ENCODE measurements at places on chromosomes 2 and 18.

GRCh38 chr18:74799542-74799941 lies 201.9 kb downstream of the ZNF407 start:
- DNase-seq, result no peak

- no peak for DNase-seq
Observed at GRCh38 chr18:23824669-23825068, 135.4 kb downstream of the LAMA3 start.

DNA sequence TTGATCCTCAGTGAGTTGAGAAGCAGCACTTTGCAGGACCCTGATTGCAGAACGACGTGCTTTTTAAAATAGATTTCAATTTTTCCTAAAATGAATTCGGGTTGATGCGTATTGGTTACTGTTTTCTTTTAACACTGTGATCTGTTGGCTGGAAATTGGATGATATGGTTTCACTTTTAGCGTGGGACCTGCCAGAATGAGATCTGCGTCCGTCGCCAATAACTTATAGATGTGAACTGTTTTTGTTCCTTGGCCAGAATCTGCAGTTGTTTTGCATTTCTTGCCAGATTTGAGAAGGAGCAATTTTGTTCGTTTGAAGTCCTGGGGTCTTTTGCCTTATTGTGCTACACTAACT lies 703 bp downstream of the UGGT1 start:
- DNase-seq, result peak; percentile 52

DNA sequence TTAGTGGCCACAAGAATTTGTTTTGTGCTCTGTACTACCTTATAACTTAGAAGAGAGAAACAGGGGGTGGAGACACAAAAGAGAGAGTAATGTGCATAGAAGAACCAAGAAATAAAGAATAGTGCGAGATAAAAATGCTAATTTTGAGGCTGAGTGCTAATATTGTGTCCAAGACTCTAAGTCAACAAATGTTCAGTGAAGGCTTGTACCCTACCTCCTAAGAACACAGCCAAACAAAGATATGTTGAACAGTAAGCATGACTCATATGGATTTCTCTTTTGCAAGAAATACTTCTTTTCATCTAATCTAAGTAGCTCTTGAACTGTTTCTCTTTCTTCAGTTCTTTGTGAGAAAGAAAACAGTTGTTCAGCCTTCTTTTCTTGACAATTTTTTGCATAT lies 45.2 kb downstream of the GAREM1 start:
- DNase-seq, result no peak

DNA sequence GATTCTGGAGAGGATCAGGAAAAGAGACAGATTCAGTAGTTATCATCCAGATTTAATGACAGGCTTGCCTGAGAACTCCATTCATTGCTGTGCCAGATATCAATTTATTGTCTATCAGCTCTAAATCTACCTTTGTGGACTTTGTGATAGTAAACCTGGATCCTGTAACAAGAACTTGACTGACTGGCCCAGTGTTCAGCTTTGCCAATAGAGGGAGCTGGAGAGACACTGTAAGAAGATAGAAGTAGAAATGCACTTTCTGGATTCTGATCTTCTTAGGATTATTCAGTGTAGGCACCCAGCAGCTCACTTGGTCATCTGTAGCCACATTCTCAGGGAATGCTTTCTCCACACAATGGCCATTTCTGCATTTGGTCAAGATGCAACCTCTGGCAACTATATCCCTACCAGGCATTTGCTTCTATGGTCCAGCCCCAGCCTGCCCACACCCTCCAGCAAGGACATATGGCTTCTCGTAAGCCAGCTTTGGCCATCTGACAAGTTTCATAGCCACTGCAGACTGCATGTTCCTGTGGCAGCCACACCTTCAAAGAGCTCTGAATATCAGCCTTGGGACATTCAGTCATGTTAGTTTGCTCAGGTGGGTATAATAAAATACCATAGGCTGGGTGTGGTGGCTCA lies 6.1 kb upstream of the SERPINB8 start:
- DNase-seq, result no peak

DNA sequence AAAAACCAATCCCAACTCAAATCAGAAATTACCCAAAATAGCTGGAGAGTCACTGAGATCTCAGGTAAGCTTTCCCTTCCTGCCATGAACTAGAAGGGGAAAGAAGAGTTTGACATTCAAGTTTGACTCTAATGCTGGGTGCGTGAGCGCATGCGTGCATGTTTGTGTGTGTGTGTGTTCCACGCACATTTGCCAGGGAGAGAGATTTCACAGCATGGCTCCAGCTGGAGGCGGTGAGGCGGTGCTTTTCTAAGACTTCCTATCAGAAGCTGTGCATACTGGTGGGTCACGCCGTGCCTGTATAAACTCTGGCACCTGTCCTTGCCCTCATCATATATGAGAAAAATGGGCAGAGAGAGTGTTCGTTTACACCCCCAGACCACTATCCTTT lies 116.2 kb downstream of the MSH2 start:
- no peak for DNase-seq

- no peak for DNase-seq
Observed at GRCh38 chr2:108106731-108107130, 120.4 kb downstream of the SLC5A7 start.

DNA sequence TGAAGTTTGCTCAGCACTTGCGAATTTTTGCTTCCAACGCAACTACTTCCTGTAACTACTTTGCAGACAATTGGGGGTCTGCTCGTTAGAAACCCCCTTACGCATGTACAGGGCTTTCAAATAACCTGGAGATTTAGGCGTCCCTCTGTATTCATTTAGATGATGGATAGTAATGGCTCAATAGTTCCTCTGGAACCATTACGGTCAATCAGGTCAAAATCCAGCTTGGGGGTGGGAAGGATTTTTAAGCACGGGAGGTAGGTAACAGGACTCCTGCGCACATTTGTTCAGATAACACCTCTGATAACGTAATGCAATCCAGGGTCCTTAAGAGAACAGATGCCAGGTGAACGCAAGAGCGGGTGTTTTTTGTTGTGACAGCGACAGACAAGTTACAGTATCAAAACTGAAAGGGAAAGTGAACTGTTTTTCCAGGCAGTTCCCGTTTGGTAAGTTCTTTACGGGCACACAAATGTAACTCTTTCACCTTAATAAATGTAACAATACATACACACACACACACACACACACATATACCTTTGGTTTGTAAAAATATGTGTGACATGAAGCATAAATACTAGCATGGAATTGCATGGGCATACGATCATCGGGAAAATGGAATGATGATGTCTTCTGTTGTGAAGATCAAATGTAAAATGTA lies 3.8 kb upstream of the OSR1 start:
- DNase-seq, result no peak

DNA sequence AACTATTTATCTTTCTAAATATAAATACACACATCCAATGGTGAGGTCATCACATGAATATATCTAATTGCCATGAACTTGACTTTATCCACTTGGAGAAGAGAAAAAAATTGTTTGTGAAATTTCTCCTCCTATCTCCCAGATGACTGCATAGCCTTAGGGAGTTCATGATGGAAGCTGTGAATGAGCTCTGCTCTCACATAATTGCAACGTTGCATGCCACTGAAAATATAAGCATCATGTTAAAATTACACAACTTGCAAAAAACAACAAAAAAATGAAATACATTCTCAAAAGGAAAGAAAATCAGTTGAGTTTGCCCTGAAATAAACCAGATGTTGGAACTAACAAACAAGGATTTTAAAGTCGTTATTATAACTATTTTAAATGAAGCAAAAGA lies 50.6 kb upstream of the OSR1 start:
- no peak for DNase-seq

GRCh38 chr2:72326759-72327158 lies 179.1 kb upstream of the CYP26B1 start:
- DNase-seq, result no peak

GRCh38 chr2:121837591-121837990 lies 82.1 kb downstream of the TSN start:
- no peak for DNase-seq

DNA sequence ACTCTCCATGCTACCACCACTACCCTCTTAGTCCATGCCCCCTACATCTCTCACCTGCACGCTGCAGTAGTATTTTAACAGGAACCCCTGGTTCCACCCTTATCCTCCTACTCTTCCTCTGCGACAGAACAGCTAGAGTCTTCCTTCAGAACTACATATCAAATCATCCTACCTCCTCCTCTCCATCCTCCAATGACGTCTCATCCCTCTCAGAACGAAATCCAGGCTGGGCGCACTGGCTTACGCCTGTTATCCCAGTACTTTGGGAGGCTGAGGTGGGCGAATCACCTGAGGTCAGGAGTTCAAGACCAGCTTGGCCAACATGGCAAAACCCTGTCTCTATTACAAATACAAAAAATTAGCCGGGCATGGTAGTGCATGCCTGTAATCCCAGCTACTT lies 10.3 kb upstream of the KIF3C start:
- DNase-seq, result no peak

GRCh38 chr2:34547340-34547739 lies 948.2 kb upstream of the FAM98A start:
- DNase-seq, result no peak

GRCh38 chr2:174007010-174007409 lies 41.8 kb upstream of the SP3 start:
- DNase-seq, result no peak

- no peak for DNase-seq
Observed at GRCh38 chr2:104849101-104849500, 4.8 kb upstream of the POU3F3 start.

DNA sequence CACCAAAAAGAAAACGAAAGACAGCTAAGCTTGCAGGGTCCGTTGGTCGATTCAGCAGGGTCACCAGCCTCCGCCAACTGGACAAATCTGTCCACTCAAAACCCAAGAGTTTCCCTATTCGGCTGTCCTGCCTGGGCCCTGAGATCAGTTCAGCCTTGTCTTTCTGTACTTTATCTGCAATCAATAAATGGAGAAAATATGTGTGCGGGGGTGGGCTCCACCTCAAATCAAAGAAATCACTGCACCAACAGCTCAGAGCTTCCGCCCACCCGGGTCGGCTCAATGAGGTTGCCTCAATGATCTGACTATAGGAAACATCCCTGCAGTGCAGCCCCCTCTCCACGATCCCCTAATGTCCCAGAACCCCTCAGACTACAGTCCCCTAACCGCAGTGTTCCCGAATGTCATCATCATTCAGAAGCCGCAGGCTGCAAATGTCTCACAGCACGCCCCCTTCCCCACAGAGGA lies 447 bp downstream of the GGCX start:
- no peak for DNase-seq

DNA sequence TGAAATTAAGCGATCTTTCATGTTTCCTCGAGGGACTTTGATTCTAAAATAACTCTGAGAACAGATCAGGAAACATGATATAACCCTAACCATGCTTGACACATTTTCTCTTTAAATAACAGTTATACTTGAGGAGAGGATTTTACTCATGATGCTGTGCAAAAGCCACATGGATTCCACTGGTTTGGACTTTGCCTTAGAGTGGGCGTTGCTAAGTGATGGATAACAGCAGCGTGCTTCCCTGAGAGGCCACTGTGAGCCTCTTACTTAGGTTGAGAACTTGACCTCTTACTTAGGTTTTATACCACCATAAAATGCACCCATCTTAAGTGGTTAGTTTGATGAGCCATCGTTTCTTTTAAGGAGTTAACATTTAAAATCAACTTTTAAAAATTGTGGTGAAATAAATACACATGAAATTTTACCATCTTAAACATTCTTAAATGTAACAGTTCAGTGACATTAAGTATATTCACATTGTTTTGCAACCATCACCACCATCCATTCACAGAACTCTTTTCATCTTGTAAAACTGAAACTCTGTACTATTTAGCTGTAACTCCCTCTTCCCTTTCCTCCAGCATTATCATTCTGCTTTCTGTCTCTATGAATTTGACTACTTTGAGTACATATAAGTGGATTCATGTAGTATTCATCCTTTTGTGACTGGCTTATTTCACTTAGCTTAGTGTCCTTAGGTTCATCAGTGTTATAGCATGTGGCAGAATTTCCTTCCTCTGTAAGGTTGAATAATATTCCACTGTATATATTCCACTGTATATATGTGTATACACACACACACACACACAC lies 22.6 kb downstream of the ANXA4 start:
- DNase-seq, result no peak

DNA sequence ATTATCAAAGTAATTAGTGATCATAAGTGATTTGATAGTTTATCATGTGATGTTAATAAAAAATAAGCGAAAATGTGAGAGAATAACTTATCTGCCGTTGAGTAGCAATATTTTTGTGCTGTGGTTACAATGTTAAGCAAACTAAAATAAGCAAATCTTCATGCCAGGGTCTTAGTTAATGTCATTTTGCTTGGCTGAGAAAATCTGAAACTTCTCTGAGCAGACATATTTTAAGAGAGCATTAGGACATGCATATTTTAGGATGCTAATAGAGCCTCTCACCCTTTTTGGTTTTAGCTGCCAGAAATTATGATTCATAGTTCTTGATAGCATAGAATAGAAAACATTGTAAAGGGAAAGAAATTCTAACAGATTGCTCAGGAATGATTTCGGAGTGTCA lies 233.5 kb upstream of the ZEB2 start:
- no peak for DNase-seq

GRCh38 chr2:89850881-89851582 lies 1159.6 kb downstream of the RPIA start:
- no peak for DNase-seq

DNA sequence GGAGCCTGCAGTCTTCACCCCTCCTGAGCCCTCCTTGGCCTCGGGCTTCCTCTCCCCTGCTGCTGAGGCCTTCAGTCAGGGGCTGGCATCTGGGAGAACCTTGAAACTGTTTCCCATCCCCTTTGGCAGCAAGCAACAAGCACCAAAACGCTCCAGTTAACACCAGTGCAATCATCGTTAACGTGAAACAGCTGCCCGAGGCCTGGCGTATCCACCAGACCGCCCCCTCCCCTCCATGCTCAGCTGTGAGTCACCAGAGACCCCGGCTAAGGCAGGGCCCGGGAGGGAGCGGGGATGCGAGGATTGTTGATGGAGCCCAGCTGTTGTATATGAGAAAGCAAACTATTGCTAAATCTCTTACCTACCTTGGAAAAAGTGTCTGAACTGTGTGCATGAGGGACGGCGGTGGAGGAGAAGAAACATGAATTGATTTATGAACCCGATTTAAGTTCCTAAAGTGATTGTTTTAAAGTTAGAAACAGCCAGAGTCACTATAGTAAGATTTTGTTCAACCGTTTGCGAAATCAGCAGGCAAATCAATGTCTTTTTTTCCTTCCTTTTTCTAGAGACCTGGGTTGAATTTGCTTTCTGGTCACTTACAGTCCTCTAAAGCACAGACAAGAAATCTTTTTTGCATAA lies 5.2 kb downstream of the ZFP36L2 start:
- peak; percentile 66 for DNase-seq

- no peak for DNase-seq
Observed at GRCh38 chr2:74835831-74836674, 2.1 kb downstream of the HK2 start.

- DNase-seq, result no peak
Observed at GRCh38 chr2:74927621-74928020, 30.8 kb upstream of the POLE4 start.

Measured in stimulated activated effector memory CD8-positive, alpha-beta T cell treated with anti-CD3 and anti-CD28 coated beads, Interleukin-12 subunit alpha, Interleukin-12 subunit beta, amount 100 ng/mL, for 72 hours (primary cell).